Sigmoid colon (tissue), 7 donors: ENCODE measurements at places on chromosomes 4 and X.

DNA sequence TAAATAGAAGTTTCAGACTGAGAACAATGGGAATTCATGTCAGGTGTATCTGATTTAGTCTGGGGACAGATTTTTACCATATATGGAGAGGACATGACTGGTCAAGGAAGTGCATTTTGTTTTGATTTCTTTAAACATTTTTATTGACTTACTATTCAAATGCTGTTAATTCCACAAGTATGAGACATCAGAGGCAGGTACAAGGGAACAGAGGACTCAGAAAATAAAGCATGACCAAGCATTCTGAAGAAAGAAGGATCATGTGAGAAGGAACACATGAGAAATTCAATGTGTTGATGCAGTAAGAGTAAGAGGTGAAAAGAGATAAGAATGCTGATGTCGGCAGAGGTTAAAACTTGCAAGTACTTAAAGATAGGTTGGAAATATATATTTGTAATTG, 1452.6 kb downstream of the PCDH7 start:
- DNase-seq, result no peak

- DNase-seq, result peak; percentile 67
Measured at GRCh38 chrX:133414406-133415275, 648 bp downstream of the GPC4 start.

DNA sequence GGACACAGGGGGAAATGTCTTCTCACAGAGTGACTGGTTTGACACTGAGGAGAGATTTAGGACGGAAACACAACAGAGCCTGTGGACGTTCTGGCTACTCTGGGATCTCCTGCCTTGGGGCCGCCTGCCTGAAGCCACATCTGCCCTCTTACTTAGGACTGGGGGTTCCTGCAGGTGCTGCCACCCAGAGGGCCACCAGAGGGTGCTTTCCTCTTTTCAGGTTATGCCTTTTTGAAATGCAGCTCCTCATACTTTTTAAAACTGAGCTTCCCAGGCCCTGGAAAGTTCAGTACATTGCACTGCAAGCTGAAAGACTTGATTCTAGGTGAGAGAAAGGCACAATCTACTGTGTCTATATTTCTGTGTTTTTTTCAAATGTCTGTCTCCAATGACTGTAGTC, 92.2 kb upstream of the PGRMC2 start:
- DNase-seq, result no peak

DNA sequence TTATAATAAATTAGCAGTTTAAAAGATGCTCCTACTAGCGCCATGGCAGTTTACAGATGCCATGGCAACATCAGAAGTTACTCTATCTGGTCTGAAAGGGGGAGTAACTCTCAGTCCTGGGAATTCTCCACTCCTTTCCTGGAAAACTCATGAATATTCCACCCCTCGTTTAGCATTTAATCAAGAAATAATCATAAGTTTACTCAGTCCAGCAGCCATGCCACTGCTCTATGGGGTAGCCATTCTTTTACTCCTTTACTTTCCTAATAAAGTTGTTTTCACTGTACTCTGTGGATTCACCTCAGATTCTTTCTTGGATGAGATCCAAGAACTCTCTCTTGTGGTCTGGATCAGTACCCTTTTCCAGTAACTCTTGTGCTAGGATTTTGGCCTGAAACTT, 52.3 kb downstream of the GUCY1B1 start:
- no peak for DNase-seq

GRCh38 chr4:56253666-56254305, 133.5 kb downstream of the AASDH start:
- DNase-seq, result no peak

DNA sequence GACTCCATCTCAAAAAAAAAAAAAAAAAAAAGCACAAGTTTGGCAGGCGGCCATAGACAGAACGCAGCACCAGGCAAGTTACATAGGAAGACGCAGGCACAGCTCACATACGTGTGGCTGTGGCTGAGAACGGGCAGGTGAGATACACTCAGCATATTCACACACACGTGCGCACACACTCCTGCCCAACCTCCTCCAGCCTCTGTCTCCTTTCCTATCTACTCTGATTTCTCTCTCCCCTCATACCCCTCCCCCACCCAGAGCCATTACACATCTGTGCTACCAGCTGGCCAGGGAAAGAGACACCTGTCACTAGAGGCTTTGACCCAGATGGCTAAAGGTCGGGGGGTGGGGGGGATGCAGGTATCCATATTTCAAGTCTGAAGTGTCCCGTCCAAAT, 2.2 kb upstream of the SLC38A5 start:
- no peak for DNase-seq

- no peak for DNase-seq
Measured at GRCh38 chrX:19097553-19098283, 24.6 kb downstream of the ADGRG2 start.

GRCh38 chr4:11495291-11495690, 66.6 kb upstream of the HS3ST1 start:
- no peak for DNase-seq

- DNase-seq, result no peak
Measured at GRCh38 chr4:36348403-36348938, 67.1 kb downstream of the DTHD1 start.

- no peak for DNase-seq
Measured at GRCh38 chr4:108940149-108940548, 177.3 kb upstream of the ETNPPL start.

- no peak for DNase-seq
Measured at GRCh38 chrX:39398215-39398962, 597.1 kb downstream of the MID1IP1 start.

GRCh38 chr4:1759170-1759817, 33.8 kb upstream of the FGFR3 start:
- no peak for DNase-seq

GRCh38 chr4:169815606-169816005, 57.9 kb upstream of the HPF1 start:
- no peak for DNase-seq

- no peak for DNase-seq
Measured at GRCh38 chr4:151359576-151359975, 34.2 kb upstream of the SH3D19 start.

- DNase-seq, result peak; percentile 54
Measured at GRCh38 chrX:56765811-56766553, 36.9 kb downstream of the NBDY start.

GRCh38 chr4:122156819-122157218, 4.7 kb downstream of the BLTP1 start:
- DNase-seq, result no peak

DNA sequence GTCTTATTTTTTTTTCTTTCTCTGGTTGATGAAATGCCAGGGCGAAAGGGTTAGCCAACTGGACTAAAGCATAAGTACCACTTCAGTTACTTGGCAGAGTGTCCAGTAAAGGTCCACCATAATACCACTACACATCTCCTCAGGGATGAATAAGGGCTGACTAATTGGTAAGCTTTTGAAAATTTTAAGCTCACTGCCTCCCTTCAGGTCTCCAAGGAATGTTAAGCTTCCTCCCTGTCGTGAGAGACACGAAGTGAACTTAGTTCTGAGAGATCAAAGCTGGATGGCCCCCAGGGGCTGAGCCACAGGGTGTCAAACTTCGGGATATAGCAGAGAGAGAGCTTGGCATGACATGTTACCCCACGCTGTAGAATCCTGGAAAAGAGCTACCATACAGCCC, 111.4 kb downstream of the VSIG4 start:
- DNase-seq, result no peak
